Suppressor macrophage (primary cell): ENCODE measurements at places on chromosomes 3 and 15.

- peak; percentile 99 for DNase-seq
Observed at GRCh38 chr3:69051756-69052471, at the start of gene TMF1. Gene TMF1, minus strand, starts transcription at chr3:69052333. Its CDS starts 247 bp downstream, at chr3:69052086.

GRCh38 chr15:45855907-45856579, 221.2 kb downstream of the SQOR start:
- DNase-seq: no peak

- no peak for DNase-seq
Observed at GRCh38 chr3:66592927-66593625, 92.3 kb upstream of the LRIG1 start.

- DNase-seq: peak; percentile 80
Observed at GRCh38 chr3:30012941-30013543, 593.4 kb upstream of the TGFBR2 start.

DNA sequence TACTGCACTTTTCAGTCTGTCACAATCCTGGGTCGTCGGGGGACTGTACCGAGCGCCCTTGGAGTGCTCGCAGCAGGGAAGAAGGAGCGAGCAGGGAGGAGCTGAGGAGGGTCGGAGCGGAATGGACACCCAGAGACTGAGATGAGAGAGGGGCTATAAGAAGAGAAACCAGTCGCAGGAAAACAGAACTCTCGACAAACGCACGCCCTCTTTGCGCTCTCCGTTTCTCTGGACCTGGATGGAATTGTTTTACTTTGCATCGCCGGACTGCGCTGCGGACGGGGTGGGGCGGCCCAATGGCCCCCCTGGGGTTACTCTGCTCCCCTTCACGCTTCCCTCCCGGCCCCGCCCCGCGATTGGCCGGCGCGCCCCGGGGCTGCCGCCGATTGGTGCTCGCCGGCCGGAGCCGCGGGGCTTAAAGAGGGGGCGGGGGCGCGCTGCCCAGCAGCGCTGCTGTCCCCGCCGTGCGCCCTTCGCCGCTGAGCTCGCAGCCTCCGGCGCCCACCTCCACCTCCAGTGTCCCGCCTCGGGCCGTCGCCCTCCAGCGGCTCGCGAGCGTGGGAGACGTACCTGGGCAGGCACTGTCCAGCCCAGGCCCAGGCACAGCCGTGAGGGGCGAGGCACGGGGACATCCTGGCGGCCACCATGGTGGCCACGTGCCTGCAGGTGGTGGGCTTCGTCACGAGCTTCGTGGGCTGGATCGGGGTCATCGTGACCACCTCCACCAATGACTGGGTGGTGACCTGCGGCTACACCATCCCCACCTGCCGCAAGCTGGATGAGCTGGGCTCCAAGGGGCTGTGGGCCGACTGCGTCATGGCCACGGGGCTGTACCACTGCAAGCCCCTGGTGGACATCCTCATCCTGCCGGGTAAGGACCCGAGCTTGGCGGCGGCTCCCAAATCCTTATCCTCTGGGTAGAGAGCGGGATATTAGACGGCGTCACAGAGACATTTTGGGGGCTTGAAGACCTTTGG, at the start of gene CLDN11:
Gene CLDN11 (plus strand): TSS at position 447 of the 977 bp plus-strand sequence. CDS start 199 bp downstream, at position 646.
- DNase-seq: no peak

GRCh38 chr15:68517285-68517761, 61.5 kb upstream of the CORO2B start:
- no peak for DNase-seq

DNA sequence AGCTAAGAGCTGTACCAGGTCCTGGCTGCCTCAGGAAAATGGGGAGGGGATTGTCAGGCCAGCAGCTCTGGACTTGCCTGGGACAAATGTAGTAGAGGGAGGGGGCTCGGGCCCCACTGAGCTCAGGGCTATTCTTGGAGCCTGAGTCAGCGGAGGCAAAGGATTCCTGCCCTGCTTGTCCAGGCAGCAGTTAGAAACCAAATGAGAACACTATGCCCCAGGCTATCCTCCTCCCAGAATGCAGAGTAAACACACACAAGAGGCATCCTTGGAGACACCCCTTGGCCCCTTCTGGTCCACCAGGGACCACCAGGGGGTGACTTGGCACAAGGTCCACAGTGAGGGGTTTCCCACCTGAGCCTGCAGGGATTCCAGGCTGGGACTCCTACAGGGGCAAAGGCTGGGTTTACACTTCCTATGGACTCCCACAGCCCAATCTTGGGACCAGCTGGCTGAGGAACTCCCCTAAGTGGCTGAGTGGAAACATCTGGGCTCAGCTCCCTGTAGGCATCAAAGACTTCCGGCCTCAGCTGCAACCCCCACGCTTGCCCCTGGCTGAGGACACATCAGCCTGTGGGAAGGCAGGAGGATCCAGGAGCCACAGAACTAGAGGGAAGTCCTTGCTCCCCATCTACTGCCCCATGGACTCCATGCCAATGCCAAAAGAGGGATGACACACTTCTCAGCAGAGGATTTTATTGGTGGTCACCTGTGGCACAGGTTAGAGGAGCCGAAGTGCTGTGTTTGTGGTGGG, 3.4 kb upstream of the COL7A1 start:
- DNase-seq: peak; percentile 34

DNA sequence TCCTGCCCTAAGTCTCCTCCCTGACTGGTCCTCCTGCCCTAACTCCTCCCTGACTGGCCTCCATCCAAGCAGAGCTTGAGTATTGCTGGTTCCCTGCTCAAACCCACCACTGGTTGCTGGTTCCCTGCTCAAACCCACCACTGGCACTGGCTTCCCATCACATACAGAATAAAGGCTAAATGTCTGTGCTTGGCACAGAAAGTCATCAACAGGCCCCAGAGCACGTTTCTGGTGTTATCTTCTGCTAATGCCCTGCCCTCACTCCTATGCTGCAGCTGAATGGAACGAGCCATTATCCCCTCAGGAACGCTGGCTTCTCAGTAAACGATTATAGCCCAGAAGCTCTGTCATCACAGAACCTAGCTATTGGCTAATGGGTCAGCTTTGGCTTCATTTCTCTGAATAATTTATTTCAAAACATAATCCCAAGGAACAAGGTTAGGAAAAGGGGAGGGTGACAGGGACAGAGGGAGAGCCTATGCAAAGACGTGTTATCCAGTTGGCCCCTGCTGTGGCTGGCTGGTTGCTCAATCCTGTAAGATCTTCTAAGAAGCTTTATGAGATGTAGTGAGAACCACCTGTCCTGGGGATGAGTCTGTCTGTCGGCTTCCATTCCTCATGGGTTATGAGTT, 6.3 kb upstream of the MUC20 start:
- DNase-seq: no peak

DNA sequence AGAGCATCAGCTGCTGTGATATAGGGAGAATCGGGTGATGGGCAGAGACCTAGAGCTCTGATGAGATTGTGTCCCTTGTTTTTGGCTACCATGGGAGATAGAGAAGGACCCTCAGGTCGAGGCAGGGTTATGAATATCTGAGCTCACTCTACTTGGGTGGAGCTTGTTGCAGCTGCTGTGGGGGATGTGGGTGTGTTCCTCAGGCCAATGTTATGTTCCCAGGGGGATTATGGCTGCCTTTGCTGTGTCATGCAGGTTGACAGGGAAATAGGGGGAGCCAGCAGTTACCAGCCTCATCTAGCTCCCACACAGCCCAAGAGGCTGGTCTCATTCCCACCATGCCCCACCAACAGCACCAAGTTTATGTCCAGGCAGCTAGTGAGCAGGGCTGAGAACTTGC, 131.5 kb downstream of the TRIM42 start:
- no peak for DNase-seq

- DNase-seq: peak; percentile 66
Observed at GRCh38 chr15:60656481-60656880, 177.5 kb upstream of the ICE2 start.

DNA sequence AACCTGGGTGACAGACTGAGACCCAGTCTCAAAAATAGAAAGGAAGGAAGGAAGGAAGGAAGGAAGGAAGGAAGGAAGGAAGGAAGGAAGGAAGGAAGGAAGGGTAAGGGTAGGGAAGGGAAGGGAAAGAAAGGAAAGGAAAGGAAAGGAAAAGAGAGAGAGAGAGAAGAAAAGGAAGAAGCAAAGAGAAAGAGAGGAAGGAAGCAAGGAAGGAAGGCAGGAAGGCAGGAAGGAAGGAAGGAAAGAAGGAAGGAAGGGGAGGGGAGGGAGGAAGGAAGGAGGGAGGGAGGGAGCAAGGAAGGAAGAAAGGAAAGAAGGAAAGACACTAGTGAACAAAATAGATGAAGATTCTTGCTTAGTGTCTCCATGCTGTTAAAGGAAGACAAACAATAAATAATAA, 129.1 kb downstream of the SHQ1 start:
- DNase-seq: no peak

DNA sequence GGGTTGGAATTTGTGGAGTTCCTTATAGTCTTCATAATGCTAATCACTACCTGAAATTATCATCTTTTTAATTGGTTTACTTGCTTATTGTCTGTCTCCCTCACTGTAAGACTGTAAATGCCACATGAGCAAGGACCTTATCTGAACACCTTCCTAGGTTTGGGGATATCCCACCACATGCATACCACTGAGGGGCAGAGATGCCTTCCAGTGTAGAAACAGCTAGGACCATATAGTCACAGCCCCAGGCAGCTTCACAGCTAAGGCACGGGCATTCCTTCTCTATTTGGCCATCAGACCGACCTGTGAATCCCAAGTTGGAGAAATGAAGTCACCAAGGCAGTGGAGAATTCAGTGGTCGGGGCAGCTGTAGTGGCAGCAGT, 28.6 kb downstream of the PAQR9 start:
- DNase-seq: no peak

DNA sequence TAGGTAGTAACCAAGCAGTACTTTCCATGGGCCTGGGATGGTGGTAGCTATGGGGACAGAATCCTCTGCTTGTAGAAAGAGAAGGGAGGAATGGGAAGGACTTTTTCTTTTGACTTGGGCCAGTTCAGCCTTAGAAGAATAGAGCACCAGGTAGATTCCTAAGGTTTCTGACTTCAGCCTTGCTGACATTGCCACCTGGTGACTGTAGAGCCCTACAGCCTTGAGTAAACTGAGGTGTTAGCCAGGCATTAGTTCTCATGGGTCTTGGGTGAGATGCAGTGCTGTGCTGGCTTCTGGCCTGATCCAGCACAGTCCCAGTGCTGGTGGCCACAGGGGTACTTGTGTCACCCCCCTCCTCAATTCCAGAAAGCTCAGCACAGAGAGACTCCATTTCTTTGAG, 171.1 kb downstream of the ZBBX start:
- no peak for DNase-seq

DNA sequence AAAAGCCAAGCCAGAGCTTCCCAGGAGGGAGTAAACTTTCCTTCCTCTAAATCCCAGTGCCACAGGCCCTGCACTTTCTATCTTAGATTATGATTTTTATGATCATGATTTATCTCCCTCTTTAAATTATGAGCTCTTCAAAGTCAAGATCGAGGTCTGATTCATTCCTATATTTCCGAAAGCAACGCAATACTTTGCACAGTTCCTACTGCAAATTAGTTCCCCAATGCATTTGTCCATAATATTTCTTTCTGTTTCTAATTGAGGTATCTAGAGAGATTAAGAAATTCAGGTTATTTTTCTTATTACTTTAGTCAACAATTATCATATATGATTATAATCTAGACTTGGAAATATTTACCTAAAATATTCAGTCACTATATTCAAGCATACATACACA, 173.1 kb upstream of the LPP start:
- DNase-seq: no peak

GRCh38 chr3:150878996-150879575, 26.2 kb downstream of the MINDY4B start:
- DNase-seq: no peak

DNA sequence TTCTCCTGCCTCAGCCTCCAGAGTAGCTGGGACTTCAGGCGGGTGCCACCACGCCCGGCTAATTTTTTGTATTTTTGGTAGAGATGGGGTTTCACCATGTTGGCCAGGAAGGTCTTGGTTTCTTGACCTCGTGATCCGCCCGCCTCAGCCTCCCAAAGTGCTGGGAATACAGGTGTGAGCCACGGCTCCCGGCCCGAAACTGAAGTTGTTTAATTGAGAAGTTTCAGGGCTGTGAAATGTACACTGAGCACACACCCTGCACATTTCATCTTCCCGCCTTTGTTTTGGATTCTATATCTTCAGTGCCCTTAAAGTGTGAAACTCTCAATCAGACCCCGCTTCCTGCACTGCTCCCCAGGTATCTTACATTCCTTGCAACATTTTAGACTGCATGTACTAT, 149.1 kb downstream of the FNDC3B start:
- no peak for DNase-seq

- no peak for DNase-seq
Observed at GRCh38 chr15:22880068-22880980, 41.9 kb downstream of the NIPA2 start.

- no peak for DNase-seq
Observed at GRCh38 chr3:133254151-133254550, 145.7 kb upstream of the BFSP2 start.

DNA sequence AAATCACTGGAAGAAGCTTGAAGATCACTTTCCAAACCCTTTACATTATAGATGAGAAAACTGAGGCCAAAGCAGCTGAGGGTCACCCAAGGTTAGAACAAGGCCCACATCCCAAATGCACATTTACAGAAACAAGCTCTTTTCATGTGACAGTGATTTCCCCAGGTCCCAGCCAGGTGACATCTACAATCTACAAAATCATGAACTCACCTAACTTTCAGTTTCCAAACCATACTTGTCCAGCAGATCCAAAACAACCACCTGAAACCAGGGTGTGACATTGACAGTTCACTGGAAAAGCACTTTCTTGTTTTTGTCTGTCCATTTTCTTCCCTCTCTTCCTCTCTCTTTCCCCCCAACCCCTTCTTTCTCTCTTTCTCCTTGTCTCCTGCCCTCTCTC, 132.2 kb upstream of the PRICKLE2 start:
- DNase-seq: no peak

GRCh38 chr15:31892513-31892912, 137.8 kb upstream of the CHRNA7 start:
- DNase-seq: no peak

GRCh38 chr3:13203398-13204176, 130.4 kb upstream of the IQSEC1 start:
- DNase-seq: no peak

- peak; percentile 38 for DNase-seq
Observed at GRCh38 chr15:58924327-58924726, 9.2 kb downstream of the SLTM start.

- DNase-seq: no peak
Observed at GRCh38 chr3:134772011-134772410, 23.0 kb upstream of the EPHB1 start.

DNA sequence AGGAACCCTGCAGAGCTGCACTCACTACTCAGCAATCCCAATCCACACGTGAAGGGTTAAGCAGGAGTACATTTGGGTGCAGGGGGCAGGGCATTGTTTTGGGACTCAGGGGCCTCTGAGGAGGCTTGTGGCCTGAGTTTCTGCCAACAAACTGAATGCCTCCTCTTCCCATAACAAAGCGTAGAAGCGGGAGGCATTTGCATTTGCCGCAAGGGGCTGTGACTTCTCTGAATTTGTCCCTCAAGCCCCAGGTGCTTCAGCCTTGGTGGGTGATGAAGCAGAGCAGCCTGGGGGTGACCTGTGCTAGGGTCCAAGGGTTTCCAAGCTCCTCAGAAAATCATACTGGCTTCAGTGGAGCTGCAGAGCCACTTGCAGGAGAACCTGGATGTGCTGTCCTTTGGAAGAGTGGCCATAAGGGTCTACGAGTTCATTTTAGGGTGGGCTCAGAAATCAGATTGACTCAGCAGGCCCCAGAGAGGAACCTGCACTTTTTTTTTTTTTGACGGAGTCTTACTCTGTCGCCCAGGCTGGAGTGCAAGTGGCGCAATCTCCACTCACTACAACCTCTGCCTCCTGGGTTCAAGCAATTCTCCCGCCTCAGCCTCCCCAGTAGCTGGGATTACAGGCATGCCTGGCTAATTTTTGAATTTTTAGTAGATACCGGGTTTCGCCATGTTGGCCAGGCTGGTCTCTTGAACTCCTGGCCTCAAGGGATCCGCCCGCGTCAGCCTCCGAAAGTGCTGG, 1.4 kb upstream of the RPSA start:
- no peak for DNase-seq
